ENCODE measurements at places on chromosomes 3 and 15. TPM values are rescaled to one million over a fixed set of nuclear protein-coding genes. Genes with fewer than 3 reads are reported as not detected.

- DNase-seq: no peak
These were observed 346.5 kb downstream of the THSD4 start for GRCh38 chr15:71461748-71462147.

DNA sequence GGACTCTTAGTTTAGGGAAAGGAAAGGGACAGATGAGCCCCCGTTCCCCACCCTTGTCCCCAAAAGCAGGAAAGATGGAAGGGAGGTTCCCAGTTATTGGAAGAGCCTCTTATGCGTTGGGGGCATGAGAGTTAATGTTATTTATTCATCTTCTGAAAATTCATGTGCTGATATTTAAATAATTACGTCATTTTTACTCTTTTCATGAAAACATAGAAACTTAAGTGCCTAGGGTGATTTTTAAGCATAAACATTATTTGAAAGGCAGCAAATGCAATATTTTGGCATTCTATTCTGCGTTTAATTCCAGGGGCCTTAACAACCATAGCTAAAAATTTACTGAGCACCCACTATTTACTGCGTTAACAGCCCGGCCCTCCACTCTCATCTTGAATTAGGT is 48.7 kb downstream of the GABRG3 start:
- no peak for DNase-seq

Gene HAPLN3
- 41.3 TPM for total RNA-seq

Gene TMEM207
- not detected for total RNA-seq

DNA sequence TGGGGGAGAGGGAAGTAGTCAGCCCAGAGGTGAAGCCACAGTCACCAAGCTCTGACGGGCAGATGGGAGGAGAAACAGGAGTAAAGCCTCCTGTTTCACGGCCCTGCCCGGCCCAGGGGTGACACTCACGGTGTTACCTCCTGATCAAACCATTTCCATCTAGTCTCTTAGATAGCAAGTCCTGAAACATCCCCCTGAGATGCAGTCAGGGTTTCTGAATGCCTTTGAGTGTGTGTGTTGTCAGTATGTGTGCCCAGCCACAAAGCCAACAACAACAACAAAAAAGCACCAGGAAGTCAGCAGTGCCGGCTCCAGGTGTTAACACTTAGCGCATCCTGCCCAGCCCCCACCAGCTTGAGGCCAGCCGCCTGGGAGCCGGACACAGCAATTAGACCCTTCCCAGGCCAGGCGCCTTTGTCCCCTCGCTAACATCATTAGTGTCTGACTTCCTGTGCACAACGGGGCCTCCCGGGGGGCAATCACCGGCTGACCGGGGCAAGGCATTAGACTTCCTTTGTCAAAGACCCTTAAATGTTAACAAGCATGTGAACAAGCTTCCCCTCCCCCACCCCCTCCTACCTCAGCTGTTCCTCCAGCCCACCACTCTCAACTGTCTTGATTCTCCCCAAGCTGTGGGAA is 34.5 kb downstream of the IL17RD start:
- DNase-seq: no peak
